Colonic mucosa (tissue), 4 donors: ENCODE measurements at places on chromosomes 2 and 18. TPM values are rescaled to one million over a fixed set of nuclear protein-coding genes. Genes with fewer than 3 reads are reported as not detected.

Gene VWC2L
- not detected for total RNA-seq

GRCh38 chr18:34121200-34121721, 103.5 kb downstream of the NOL4 start:
- DNase-seq: no peak

- DNase-seq: peak; percentile 14
Measured at GRCh38 chr2:241062389-241063092, 39.5 kb downstream of the MTERF4 start.

GRCh38 chr2:24652265-24653182, 140.7 kb downstream of the PTRHD1 start:
- DNase-seq: no peak

Gene FTCDNL1
- 1.8 TPM for total RNA-seq

- DNase-seq: no peak
Measured at GRCh38 chr2:42794271-42795046, 2.1 kb upstream of the HAAO start.

- no peak for DNase-seq
Measured at GRCh38 chr2:232242316-232242715, 136.2 kb upstream of the ALPP start.

Gene ANKRD30B
- total RNA-seq: 0.32 TPM

- no peak for DNase-seq
Measured at GRCh38 chr2:88642278-88642677, 15.0 kb upstream of the EIF2AK3 start.

Gene CYS1
- 0.52 TPM for total RNA-seq

- DNase-seq: no peak
Measured at GRCh38 chr2:152585830-152586484, 131.3 kb downstream of the PRPF40A start.

Gene CYP26B1
- 1.9 TPM for total RNA-seq
